ENCODE measurements at places on chromosomes 3 and 15. TPM values are rescaled to one million over a fixed set of nuclear protein-coding genes. Genes with fewer than 3 reads are reported as not detected.

GRCh38 chr3:115252679-115253078 is 105.6 kb upstream of the ZBTB20 start:
- DNase-seq, result no peak

GRCh38 chr15:74937272-74937589 is 642 bp downstream of the COX5A start:
- DNase-seq, result no peak

GRCh38 chr3:152199102-152199840 is 69.5 kb upstream of the MBNL1 start:
- DNase-seq, result peak; percentile 37

GRCh38 chr3:72375237-72376076 is 472.8 kb downstream of the SHQ1 start:
- DNase-seq, result no peak

GRCh38 chr3:131749826-131750225 is 247.1 kb upstream of the MRPL3 start:
- DNase-seq, result no peak

GRCh38 chr3:168422843-168423242 is 327.1 kb upstream of the GOLIM4 start:
- no peak for DNase-seq

- DNase-seq, result no peak
Observed at GRCh38 chr3:3665961-3666640, 133.1 kb upstream of the LRRN1 start.

DNA sequence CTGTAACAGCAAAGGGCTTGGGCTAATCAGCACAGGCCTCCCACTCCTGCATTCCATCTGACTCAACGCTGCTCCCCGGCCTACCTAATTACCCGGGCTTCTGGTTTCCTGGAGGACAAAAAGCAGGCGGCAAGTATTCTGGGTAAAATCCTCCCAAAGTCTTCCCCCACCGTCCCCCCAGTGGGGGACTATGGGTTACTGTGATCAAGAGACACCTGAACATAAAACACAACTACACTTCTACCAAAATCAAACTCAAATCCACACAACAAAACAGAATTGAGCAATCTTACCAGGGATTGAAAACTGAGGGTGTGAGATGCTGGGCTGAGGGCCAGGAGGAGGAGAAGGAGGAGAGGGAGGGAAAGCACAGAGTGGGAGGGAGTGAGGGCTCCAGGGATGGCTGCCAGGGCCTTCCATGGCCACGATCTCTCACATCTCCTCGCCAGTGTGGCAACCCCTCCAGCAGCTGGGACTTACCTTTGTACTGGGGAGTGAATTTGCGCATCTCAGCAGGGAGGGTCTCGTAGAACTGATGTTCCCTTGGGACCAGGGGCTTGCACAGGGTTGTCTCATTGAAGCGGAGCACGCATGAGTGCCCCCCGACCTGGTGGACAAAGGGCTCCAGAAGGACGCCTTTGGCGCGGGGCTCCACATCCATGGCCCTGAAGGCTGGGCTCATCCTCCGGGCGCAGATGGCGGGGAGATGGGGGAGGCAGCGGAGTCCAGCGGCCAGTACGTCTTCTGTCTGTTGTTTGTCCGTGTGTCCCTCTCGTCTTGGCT is 9.1 kb upstream of the NCKIPSD start:
- peak; percentile 84 for DNase-seq

- peak; percentile 68 for DNase-seq
Observed at GRCh38 chr15:90205886-90206285, 4.8 kb downstream of the SEMA4B start.

DNA sequence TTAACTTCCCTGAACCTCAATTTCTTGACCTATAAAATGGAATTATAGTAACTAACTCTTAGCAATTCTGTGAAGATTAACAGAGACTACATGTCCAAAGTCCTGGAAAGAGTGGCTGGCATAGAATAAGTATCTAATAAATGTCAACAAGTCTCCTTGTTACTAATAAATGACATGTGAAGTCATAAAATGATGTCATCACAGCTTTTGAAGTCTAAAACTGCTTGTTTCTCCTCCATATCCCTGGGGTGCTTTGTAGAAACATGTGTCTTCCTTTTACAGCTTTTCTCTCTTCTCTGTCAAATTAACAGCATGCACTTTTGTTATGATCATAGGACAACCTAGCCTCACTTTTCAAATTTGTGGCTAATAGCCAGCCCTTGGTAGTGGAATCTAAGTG is 510.2 kb downstream of the NTRK3 start:
- DNase-seq, result no peak

DNA sequence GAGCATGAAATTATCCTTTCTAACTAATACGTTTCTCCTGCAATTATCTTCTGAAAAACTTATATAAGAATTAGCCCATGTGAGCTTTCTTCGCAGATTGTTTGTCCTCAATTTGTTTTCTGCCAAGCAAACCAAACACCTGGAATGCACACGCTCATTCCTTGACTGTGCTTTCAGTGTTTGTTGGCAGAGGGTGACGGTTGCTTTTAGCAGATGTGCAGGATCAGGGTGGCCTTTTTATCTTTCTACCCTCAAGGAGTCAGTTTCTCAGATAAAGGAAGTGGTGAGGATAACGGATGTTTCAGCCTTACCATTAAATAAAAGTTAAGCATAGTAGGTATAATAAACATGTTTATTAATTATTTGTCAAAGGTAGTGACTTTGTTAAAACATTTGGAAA is 15.2 kb downstream of the ARPP21 start:
- no peak for DNase-seq

DNA sequence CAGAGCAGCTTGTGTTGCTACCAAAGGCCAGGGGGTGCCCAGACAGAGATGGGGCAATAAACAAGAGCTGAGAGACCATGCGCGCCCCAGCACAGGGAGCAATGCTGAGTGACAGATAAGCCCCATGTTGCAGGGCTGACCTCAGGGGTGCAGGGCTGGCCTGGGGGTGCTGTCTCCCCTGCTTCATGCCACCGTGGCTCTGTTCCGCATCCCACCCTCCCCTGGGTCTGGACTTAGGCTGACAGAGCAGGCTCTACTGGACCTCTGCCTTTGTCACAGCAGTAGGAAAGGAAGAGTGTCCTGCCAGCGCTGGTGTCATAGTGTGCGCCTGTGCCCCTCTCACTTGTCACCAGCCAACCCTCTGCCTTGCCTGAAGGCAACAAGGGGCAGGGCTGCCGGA is 67.4 kb upstream of the IQSEC1 start:
- DNase-seq, result no peak

DNA sequence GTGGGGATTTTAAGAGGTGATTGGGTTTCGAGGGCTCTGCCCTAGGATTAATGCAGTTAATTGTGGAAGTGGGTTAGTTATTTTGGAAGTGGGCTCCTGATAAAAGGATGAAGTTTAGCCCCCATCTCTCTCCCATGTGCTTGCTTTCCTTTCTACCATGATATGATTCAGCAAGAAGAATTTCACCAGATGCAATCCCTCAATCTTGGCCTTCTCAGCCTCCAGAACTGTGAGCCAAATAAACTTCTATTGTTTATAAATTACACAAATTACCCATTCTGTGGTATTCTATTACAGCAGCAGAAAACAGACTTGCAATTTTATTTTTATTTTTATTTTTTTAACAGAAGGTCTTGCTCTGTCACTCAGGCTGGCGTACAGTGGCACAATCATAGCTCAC is 27.3 kb upstream of the UBE2E1 start:
- DNase-seq, result no peak

DNA sequence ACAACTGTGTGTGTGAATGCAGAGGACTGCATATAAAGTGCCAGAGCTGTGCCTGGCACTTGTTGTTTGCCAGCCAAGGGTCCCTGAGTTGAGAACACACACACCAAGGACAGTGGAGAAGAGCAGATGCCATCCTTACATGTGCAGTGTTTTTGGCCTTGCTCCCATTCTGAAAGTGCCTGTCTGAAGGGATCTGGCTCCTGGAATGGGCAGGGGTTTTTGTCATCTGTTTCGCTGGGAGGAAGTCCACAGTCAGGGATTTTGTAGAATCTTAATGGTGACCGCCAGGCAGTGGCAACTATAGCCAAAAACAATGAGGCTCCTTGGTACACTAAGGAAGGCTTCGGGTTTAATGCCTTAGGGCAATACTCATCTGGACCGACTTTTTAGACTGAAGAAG is 63.7 kb downstream of the DUT start:
- no peak for DNase-seq

- DNase-seq, result peak; percentile 56
Observed at GRCh38 chr3:5186858-5187155, 700 bp upstream of the EDEM1 start.

DNA sequence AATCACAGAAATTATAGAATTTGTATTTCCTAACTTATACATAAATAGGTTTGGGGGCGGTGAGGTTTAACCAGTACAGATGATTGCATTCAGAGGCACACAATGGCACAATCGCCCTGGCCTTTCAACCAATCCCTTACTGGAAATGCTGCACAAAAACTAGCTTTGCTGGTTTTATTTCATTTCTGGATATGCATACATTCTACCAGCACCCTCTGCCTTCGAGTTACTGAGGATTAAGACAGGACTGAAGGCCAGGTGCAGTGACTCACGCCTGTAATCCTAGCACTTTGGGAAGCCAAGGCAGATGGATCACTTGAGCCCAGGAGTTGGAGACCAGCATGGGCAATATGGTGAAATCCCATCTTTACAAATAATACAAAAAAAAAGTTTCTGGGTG is 336.1 kb downstream of the ARRDC4 start:
- DNase-seq, result no peak

- DNase-seq, result no peak
Observed at GRCh38 chr3:157500232-157500631, 3.0 kb downstream of the VEPH1 start.

GRCh38 chr3:65035246-65035645 is 347.4 kb upstream of the ADAMTS9 start:
- no peak for DNase-seq

DNA sequence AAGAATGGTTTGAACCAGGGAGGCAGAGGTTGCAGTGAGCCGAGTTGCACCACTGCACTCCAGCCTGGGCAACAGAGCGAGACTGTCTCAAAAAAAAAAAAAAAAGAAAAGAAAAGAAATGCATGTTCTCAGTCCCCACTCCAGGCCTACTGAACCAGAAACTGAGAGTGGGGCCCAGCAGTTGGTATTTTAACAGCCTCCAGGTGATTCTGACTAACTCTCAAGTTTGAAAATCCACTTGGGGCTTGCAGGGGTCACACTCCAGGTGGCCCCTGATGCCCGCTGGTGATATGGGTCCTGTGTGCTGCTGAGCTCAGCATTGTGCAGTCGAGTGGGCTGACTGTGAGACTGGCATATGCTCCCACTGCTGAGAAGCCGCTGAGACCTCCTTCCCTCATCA is 133.7 kb upstream of the C2CD4B start:
- no peak for DNase-seq

DNA sequence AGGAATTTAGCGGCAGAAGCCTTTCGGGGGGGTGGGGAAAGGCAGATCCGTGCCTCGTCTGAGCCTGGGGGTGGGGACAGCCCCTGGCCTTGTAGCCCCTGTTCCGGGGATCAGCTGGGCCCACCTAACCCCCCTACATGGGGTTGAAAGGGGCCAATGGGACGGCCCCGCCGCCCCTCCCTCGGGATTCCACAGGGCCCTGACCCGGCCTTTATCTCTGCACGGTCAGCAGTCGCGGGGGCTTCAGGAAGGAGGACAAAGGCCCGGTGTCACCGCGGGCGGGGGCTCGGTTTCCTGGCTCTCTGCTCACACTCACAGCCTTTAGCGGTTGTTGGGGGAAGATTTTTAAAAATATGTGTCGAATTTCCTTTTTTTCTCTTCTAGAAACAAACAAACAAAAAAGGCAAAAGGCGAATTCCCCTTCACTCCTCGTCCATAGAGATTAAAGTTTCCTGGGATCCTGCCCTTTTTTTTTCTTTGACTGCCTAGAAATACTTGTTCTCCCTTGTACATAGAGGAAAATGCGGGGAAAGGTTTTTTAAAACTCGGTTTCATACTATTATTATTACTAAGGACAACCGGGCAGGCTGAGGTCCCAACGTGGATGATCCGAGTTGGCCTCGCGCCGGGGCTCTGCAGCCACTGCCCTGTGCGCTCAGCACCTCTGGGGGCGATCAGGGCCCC is 7.9 kb downstream of the FOXL2 start:
- DNase-seq, result no peak

GRCh38 chr3:127915937-127916493 is 983 bp downstream of the KBTBD12 start:
- DNase-seq, result no peak

DNA sequence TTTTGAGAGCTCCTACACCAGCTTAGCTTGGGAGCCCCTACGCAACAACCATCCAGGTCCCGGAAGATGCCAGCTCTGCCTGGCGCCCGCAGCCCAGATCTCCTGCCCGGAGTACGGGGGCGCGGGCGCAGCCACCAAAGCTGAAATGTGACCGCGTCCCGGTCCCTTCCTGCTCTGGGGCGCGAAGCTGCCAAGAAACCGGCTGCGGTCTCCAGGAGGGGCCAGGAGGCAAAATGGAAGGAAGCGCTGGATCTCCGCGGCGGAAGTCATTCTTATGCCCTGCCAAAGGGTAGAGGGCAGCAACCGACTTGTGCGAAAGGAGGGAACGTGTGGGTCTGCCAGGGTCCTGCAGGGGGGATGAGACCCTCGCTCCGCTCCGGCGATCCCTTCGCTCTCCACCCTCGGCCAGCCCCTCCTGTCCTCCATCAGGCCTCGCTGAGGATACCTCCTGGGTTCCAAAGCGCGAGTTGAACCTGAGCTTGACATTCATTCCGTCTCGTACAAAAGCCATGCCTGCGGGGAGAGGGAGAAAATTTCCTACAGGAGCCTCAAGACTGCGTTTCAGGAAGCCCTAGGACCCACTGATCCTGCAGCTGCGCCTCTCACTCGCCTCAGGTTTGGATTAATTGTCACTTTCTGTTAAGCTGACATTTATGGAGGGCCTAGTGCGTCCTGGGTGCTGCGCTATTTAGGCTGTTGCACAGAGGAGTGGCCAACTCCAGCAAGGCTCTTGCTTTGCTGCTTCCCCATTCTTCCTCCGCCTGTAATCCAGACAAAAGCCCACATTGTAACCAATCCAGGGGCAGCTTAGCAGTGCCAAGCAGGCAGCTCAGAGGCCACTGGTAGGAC is 98.3 kb upstream of the VGLL3 start:
- peak; percentile 38 for DNase-seq

- DNase-seq, result no peak
Observed at GRCh38 chr3:55882006-55882405, 394.9 kb upstream of the WNT5A start.

ADIPOQ gene
- total RNA-seq, result not detected

AHSG gene
- not detected for total RNA-seq

MESP2 gene
- total RNA-seq, result not detected

SH2D7 gene
- not detected for total RNA-seq

CCDC50 gene
- 197 TPM for total RNA-seq

SAMD7 gene
- not detected for total RNA-seq

ACSBG1 gene
- not detected for total RNA-seq

CPLX3 gene
- total RNA-seq, result not detected

AMOTL2 gene
- total RNA-seq, result 180 TPM

TRPM7 gene
- total RNA-seq, result 49.3 TPM

PLA2G4F gene
- 2.1 TPM for total RNA-seq

MME gene
- total RNA-seq, result 7.3 TPM

FAM43A gene
- total RNA-seq, result 0.30 TPM

AMT gene
- total RNA-seq, result 0.52 TPM

NPAP1 gene
- total RNA-seq, result not detected

PAK6 gene
- 6.1 TPM for total RNA-seq

All from renal cortical epithelial cell (primary cell).